Activated naive CD4-positive, alpha-beta T cell treated with Interleukin-2 at 50 U/mL for 16 hours (primary cell): ENCODE measurements at places on chromosomes 11 and 22.

GRCh38 chr11:89441606-89442005 lies 49.6 kb downstream of the NOX4 start:
- DNase-seq, result no peak

DNA sequence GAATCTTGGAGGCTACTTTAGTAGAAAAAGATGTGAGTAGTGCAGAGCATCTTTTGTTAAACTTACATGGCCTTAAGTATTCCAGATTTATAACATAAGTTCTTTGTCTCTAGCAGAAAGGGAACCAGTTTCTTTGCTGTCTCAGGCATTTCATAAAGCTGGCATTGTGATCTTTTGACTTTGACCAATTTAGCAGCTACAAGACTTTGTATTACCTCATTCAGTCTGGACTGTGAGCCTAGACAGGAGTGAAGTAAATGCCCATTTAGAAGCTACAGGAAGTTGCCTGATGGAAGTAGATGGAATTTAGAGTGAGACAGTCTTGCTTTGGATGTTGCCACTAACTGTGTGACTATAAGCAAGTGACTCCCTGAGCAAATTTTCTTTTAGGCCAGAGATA lies 25.7 kb upstream of the GLYAT start:
- DNase-seq, result no peak

GRCh38 chr22:49253656-49254055 lies 574.0 kb downstream of the BRD1 start:
- DNase-seq, result no peak

GRCh38 chr11:8566613-8567210 lies 27.3 kb downstream of the STK33 start:
- DNase-seq, result no peak

DNA sequence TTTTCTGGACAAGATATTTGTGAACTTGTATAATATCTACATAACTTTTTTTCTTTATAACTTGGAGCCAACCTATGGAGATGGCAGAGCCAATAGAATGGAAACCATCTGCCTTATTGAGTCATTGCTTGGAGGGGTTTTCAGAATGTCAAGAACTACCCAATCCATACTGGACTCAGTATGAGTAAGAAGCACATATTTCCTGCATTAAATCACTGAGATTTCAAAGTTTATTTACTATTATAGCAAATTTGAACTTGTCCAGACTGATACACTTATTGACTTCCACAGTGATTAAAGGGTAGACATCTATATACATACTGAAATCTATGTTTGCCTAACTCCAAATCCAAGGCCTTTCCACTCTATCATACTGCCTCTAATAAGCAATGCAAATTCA lies 704.0 kb downstream of the KCNA4 start:
- DNase-seq, result no peak

GRCh38 chr11:111000400-111001080 lies 245.0 kb upstream of the POU2AF2 start:
- DNase-seq, result no peak

DNA sequence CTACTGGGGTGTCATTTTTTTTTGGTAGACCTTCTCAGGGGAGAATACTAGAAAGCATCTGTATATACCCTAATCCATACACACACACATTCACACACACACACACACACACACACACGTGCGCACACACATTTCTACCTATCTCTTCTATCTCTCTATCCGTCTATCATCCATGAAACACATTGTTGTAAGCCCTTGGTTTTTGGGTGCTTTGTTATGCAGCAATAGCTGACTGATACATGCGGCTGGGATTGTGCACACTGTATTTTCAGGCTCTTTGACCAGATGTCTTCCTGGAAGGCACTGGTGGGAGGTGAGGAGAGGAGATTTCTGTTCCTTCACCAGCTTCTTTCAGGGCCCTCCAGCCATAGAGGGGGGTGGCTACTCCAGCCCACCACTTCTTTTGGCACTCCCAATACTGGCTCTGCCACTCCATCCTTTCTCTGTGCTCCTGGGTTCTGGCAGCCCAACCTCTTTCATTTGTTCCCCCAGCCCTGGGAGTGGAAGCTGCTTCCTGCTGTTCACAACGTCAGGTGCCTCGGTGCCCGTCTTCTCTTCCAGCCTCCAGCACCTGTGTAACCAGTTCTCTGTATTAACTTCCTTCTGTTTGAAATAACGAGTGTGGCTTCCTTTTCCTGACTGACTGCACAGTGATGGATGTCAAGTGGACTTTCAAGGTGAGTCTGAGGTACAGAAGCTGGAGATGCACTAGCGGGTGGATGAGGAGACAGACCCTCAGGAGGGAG lies 12.4 kb upstream of the MUC2 start:
- DNase-seq, result no peak

GRCh38 chr11:80007616-80008015 lies 566.8 kb upstream of the TENM4 start:
- DNase-seq, result no peak

- no peak for DNase-seq
Measured at GRCh38 chr11:126210871-126211235, 597 bp downstream of the RPUSD4 start.

- no peak for DNase-seq
Measured at GRCh38 chr11:35714882-35715627, 52.5 kb downstream of the TRIM44 start.

- no peak for DNase-seq
Measured at GRCh38 chr11:81098471-81098870, 1635.2 kb downstream of the FAM181B start.

- DNase-seq, result no peak
Measured at GRCh38 chr11:134630861-134631260, 218.8 kb upstream of the B3GAT1 start.

DNA sequence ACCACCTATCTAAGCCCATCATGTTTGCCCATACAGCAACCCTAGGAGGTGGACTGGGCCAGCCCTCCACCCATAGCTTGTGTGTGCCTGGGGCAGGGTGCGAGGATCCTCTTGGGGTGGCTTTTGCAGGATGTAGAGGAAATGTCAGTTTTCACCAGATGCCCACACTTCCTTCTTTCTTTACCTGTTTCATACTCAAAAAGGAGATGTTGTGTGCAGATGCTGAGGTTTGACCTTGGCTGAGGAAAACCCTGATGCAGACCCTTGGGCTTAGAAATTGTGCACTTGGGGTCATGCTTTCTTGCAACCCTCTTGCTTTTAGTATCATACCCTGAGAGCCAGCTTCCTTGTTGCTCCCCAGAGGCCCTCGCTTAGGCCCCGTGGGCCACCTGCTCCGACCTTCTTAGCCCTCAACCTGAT lies 2.2 kb downstream of the HTR3A start:
- DNase-seq, result no peak

- no peak for DNase-seq
Measured at GRCh38 chr11:47158242-47158641, 18.4 kb downstream of the ARFGAP2 start.

DNA sequence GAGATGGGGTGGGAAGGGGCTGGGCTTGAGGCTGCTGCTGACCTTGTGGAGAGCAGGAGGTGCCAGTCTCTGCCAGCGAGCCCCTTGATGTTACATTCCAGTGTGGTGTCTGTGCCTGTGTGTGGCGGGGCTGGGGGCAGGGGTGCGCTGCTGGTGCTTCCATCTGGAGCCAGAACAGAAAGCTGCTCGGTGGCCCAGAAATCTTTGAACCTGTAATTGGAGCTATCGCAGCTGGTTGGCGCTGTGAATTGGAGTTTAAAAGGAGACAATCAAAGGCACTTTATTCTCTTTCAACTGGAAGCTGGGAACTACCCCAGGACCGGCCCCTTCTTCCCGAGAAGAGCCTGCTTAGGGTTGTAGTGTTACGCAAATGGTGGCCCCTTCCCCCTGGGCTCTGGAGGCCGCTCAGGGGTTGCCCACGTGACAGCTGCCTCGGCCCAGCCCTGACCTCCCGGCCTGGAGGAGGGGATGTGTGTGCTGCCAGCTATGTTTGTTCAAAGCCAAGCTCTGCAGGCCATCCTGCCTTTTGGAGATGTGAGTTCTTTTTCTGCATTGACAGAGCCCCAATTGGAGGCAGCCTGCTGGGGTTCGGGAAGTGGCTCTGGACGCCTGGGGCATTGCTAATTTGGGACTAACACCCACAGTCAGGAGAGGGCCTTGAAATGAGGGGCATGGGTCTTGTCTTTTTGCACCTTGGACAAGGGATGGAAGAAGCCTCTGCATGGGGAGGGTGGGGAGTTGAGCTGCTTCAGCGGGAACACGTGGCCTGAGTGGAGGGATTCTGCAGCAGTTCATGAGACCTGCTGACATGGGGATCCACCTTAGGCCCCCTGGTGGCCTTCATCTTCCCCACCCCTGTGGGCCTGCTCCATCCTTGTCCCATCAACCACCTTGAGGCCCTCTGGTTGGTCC lies 14.0 kb upstream of the ARSA start:
- DNase-seq, result no peak

GRCh38 chr11:18768472-18768901 lies 23.1 kb downstream of the PTPN5 start:
- no peak for DNase-seq

GRCh38 chr11:42422090-42422489 lies 889.7 kb upstream of the API5 start:
- DNase-seq, result no peak

GRCh38 chr11:12845739-12846358 lies 163.3 kb upstream of the RASSF10 start:
- DNase-seq, result no peak

DNA sequence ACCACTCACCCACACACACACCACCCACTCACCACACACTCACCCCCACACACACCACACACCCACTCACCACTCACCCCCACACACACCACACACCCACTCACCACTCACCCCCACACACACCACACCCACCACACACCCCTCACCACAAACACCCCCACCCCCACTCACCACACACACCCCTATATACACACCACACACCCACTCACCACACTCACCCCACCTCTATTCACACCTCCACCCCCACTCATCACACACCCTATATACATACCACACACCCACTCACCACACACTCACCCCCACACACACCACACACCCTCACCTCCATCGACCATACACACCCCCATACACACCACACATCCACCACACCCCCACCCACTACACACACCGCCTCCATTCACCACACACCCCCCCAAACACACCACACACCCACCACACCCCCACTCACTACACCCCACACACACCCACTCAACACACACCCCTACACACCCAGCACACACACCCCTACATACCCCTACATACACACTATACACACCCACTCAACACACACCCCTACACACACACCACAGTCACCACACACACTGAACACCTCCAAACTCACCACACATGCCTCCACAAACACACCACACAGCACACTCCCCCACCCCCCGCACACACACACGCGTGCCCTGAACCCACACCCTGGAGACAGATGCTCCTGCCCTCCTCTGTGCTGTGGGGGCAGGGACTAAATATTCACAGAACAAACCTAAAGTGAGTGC lies 19.0 kb upstream of the TTLL12 start:
- peak; percentile 12 for DNase-seq

DNA sequence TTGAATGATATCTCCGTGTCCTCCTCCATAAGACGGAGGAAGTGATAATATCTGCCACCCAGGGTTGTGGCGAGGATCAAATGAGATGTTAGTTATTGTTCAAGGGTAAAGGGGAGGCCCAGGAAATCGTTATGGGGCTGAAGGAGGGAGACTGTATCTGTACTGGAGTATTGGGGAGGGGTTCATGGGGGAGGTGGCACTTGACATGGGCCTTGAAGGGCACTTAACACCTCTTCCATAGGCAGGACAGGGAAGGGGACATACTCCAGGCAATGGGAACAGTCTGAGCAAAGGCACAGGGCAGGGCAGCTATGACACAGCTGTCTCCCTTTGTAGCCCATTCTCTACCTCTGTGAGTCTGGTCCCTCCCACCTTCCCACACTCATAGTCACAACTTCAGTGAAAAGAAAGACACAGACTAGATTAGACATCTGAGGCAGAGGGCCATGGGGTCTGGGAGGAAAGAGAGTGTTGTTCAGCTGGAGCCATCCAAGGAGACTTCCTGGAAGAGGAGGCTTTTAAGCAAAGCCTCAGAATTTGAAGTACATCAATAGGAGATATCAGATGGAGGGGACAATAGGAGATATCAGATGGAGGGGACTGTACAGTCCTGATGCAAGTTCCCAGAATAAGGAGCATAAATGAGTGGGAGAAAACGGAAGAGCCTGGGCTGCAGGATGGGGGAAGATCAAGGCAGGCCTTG lies 15.8 kb upstream of the DGKZ start:
- peak; percentile 49 for DNase-seq

GRCh38 chr11:86765203-86765602 lies 35.1 kb upstream of the PRSS23 start:
- DNase-seq, result no peak

DNA sequence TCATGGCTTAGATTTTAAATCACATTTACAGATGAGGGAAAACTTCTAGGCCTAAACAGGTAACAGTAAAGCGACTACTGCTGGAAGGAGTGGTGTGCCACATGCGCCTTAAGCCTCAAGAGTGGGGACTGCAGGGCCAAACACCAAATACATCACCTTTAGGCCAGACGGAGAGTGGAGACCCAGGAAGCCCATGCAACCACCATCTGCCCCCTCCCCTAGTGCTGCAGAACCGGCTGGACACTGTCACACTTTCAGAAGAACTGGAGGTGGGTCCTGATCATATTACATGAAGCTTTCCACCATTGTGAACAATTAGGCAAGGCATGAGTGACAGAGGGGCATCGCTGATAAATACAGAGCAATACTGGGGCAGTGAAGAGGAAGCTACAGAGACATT lies 28.9 kb downstream of the SLC25A18 start:
- no peak for DNase-seq

DNA sequence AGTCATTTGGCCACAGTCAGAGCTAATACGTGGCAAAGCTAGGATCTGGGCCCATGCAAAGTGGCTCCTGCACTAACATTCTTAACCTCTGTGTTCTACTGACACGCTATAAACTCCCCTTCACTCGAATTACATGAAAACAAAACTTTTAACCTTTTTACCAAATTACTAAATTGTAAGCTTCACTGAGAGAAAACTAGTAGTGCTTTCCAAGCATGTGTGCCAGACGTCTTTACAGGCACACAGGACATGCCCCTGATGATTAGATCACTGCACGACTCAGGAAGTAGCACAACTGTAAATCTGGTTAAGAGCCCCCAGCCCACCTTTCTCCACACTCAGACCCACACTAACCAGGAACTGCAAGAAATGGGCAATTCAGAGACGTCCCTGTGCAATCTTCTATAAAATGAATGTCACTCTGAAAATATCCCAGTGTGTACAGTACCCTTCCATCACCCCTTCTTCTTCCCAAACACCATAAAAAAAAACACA lies 16.1 kb downstream of the PHF21A start:
- no peak for DNase-seq

GRCh38 chr11:110479108-110480101 lies 49.7 kb downstream of the FDX1 start:
- DNase-seq, result no peak
